NCI-H345 (cell line): ENCODE measurements at places on chromosomes 1 and 21.

- DNase-seq = no peak
These were observed at the start of gene TMEM125 for GRCh38 chr1:43269627-43270375. Gene TMEM125, plus strand, starts transcription at chr1:43269983. Its CDS starts 2,740 bp downstream, at chr1:43272723.

DNA sequence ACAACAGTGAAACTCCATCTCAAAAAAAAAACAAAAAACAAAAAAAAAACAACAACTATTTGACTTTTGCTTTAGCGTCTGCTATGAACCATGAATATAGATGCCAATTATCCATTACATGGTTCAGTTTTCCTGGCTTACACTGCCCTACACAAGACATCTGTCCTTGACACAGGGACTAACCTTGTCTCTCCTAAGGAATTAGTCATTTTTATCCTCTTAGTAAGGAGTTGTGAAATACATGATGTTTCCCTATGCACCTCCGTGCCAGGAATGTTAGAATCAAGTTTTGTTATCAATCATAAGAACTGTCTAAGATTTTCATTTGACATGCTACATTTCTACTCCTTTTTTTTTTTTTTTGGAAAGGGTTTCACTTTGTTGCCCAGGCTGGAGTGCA is 241.8 kb downstream of the KIF26B start:
- no peak for DNase-seq

DNA sequence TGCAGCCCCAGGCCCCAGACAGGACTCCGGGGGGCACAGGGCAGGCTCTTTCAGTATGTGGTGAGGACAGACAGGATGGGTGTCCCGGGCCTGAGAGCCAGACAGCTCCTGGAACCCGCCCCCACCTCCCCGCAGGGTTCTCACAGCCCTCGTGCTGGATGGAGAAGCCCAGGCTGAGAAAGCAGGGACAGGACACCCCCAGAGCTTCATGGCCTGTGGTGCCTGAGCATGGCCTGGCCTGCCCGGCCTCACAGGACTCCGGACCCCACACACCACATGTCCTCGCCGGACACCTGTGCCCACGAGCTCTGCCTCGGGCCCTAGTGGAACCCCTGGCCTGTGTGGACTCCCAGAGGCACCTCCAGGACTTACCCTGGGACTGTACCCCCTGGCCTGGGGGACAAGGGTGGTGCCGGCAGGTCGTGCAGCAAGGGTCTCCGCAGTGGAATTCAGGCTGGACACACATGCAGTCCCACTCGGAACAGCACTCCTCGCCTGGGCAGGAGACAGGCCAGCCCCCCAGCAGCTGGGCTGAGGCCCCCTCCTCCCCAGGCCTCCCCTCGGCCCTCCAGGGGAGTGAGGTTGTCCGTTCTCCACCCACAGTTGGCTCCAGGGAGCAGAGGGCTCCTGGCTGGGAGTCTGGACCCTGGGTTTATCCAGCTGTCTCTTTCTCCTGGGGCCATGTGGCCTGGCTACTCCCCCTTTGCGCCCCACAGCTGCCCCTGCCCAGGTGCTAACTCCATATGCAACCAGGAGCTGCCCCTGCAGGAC is 1.2 kb downstream of the TNFRSF18 start:
- no peak for DNase-seq

DNA sequence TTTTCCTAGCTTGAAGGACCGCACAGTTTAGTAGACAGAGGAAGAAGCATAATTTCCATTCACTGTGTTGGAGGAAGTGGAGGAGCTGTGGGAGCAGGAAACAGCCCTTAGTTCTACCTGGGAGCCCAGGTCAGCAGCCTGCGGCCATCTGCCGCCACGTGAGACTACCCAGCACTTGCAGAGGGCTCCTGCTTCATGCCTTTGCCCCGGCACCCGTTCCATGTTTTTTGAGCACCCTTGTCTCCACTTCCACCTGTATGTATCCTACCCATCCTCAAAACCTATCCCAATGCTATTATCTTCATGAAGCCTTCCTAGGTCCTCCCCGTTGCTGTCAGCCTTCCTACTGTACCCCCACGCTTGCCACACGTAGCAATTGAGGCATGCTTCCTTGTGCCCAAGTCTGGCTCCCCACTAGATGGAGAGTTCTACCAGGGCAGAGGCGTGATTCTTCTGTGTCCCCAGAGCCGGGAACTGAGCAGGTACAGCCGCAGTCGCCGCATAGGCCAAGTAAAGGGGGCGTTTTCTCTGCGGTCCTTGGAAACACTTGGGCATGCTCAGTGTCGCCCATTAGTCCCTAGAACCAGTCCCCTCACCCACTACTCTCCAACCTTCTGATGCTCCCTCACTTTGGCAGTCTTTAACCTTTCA is 1.9 kb downstream of the SLC6A9 start:
- DNase-seq = peak; percentile 62

DNA sequence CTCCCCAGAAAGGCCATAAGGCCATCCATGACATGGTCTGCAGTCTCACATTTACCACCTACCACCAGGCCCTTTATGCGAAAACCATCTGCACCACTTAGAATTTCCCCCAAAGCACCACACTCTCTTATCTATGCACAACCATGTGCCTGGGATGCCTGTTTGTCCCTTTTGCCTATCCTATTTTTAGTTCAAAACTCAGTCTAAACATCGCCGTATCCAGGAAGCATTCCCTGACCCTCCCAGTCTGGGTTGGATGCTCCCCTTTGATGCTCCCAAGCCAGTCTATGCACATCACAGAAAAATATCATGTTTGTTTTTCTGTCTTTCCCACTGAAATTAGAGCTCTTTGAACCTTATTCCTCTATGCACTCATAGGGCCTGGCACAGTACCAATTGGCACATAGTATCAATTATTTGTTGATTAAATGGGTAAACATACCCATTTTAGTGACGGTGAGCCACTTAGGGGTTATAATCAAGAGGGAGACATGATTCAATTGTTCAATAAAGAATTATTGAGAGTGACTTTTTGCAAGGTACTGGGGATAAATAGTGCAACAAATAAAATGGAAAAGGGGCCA is 6.7 kb downstream of the MPL start:
- DNase-seq = no peak

GRCh38 chr1:109425391-109426280 is 612 bp downstream of the PSMA5 start:
- DNase-seq = peak; percentile 46
